PC-9 (cell line): ENCODE measurements at places on chromosomes 2 and 18. TPM values are rescaled to one million over a fixed set of nuclear protein-coding genes. Genes with fewer than 3 reads are reported as not detected.
A peak's percentile ranks its signal among the peaks of the same experiment; 100 is the strongest.

The CYP1B1 gene
- total RNA-seq: 36.3 and 39.4 TPM in 2 replicates

GRCh38 chr2:230798769-230799399, 65.9 kb upstream of the ITM2C start:
- H3K36me3 ChIP-seq: peaks cover 50% of the 10 kb centered on the region
- peak overlapping the region; percentile 30 for H3K27ac ChIP-seq
- peak; percentile 70 for DNase-seq
- H3K4me1 ChIP-seq: peaks cover 47% of the 10 kb centered on the region
- H3K4me3 ChIP-seq: no peak overlapping the region

DNA sequence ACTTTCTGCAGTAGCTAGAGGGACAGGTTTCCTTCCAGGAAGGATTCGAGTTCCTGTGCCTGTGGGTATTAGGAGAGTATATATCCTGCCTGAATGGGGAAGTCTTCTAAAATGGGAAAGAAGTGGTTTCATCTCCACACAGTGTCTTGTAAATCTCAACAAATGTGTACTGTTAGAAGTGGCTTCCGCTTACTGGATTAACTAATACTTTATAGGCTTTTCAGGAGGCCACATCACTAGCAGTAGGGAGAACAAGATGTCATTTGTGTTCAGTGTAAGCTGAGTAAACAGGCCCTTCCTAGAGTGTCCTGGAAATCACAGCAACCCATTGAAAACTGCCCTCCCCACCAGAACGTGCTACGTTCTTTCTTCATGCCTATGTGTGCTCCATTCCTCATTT, 12.5 kb upstream of the POLR1B start:
- H3K27me3 ChIP-seq: no peaks in the 10 kb centered on the region
- H3K4me3 ChIP-seq: no peak overlapping the region
- no peak overlapping the region for H3K27ac ChIP-seq
- H3K36me3 ChIP-seq: no peaks in the 10 kb centered on the region
- H3K4me1 ChIP-seq: no peaks in the 10 kb centered on the region

The LAMA3 gene
- total RNA-seq: 44.4 and 54.7 TPM in 2 replicates

- H3K27me3 ChIP-seq: no peaks in the 10 kb centered on the region
- DNase-seq: no peak
- H3K27ac ChIP-seq: 0 out of 2 replicates have a peak overlapping the region, but pooled peaks have one; percentile 3
- H3K36me3 ChIP-seq: peaks cover 17% of the 10 kb centered on the region; the same call in 1 of the 2 replicates
These were observed 58.3 kb downstream of the NPAS2 start for GRCh38 chr2:100878000-100878791.

GRCh38 chr2:222483513-222484039, 59.2 kb downstream of the SGPP2 start:
- H3K4me3 ChIP-seq: no peak overlapping the region
- no peaks in the 10 kb centered on the region for H3K27me3 ChIP-seq
- H3K27ac ChIP-seq: no peak overlapping the region

The UNC50 gene
- total RNA-seq: 38.1 and 46.0 TPM in 2 replicates

- no peaks in the 10 kb centered on the region for H3K36me3 ChIP-seq
- DNase-seq: no peak
- no peak overlapping the region for H3K4me3 ChIP-seq
- H3K27ac ChIP-seq: no peak overlapping the region
These were observed 41.4 kb downstream of the KLHL29 start for GRCh38 chr2:23426263-23426905.
